Activated naive CD8-positive, alpha-beta T cell treated with anti-CD3 and anti-CD28 coated beads for 36 hours (primary cell): ENCODE measurements at places on chromosomes 6 and 20.

- DNase-seq: peak; percentile 21
Observed at GRCh38 chr20:44211177-44212039, 837 bp upstream of the OSER1 start.

GRCh38 chr6:8180327-8181159, 78.2 kb upstream of the EEF1E1 start:
- no peak for DNase-seq

DNA sequence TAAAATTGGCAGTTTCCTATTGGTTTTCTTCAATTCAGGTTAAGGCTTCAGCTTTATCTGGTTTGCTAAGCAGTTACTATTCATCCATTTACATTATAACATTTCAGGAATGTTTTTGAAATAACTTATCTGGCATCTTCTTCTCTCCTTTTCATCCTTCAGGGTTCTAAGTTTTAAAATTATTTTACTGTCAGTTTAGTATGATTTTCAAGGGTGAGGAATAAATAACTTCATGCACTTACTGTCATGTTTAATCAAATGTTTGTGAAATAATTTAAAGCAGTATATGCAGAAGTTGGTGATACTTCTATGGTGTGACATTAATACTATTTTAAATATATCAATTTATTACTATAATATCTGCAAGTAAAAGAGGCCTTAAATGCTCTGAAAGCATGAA, 338.1 kb upstream of the MMS22L start:
- no peak for DNase-seq

DNA sequence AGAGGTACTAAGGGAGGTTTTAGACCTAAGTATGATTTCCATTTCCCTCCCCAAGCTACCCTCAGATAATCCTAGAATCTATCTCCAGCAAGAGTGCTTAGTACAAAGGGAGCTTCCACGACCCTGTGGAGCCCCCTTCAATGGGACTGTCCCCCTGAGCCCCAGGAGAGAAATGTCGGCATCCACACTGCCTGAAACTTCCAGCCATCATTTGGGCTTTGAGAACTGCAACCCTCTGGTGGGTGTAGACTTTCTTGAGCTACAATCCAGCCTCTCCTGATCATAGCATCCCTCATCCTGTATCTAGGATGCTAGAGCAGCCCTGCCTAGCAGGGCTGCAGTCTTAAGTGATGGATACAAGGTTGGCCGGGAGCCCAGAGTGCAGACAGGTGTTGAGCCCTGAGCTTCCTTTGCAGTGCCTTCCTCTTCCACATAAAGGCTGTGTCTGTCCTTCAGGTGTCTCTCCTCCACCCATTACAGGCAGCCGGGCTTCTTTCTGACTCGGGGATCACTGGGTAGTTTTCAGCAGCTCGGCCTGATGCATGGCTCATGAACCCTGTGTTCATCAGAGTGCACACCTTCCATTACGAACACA, 424.5 kb downstream of the PREX1 start:
- DNase-seq: no peak

GRCh38 chr6:4901386-4902061, 102.3 kb downstream of the RPP40 start:
- no peak for DNase-seq

- no peak for DNase-seq
Observed at GRCh38 chr6:150547502-150548222, 52.0 kb upstream of the PLEKHG1 start.

- DNase-seq: no peak
Observed at GRCh38 chr6:111522393-111523020, 39.5 kb upstream of the REV3L start.

GRCh38 chr6:135983718-135984343, 132.3 kb downstream of the PDE7B start:
- DNase-seq: no peak

DNA sequence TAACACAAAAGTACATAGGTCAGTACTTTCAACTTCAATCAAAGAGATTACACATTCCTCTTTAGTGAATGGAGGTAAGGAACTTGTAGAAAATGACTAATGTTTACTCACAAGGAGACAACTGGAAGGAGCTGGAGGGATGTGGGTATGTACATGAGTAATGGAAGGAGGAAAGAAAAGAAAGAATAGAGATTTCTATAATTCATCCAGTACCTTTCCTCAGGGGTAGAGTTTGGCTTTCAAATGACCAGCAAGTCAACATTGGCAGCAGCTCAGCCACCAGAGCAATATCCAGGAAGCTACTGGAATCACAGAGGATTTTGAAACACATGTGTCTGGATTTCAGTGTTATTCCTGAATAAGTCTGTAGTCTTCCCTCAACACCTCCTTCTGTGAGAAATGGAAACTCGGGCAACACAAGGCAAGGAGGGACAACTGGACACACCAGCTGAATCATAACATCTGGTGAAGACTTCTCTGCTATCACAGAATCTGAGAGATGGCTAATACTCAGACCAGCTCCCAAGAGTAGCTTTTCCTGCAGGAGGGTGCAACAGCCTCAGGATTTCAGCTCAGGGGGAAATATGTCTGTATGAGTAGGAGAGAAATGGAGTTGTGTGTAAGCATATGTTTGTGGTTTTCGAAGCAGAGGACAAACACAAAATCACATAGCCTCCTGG, 98.8 kb downstream of the HAO1 start:
- no peak for DNase-seq

GRCh38 chr20:14829906-14830305, 492.5 kb upstream of the FLRT3 start:
- DNase-seq: no peak

DNA sequence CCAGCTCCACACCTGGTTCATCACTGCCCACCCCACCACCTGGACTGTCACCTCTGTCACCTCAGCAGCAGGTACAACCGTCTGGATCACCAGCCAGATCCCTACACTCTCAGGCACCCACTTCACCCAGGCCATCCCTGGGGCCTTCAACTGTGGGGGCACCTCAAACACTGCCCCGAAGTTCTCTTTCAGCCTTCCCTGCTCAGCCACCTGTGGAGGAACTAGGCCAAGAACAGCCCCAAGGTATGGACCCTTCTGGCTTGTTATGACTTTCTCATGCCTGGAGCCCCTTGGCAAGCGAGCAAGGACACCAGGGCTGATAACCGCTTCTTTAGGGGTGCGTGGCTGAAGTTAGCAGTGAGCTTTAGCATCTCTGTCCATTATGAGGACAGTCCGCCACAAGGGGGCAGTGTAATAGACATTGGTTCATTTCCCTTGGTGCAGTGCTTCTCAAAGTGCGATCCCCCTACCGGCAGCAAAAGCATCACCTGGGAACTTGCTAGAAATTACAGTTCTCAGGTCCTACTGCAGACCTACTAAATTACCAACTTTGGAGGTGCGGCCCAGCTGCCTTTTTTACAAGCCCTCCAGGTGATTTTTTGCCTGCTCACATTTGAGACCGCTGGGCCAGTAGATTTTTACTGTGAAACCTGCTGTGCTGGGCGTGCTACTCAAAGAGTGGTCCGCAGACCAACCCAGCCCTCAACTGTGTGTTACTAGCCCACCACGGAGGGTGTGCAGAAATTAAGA, 32.5 kb downstream of the PNPLA1 start:
- peak; percentile 86 for DNase-seq

GRCh38 chr6:23985015-23985414, 141.0 kb upstream of the NRSN1 start:
- DNase-seq: no peak

DNA sequence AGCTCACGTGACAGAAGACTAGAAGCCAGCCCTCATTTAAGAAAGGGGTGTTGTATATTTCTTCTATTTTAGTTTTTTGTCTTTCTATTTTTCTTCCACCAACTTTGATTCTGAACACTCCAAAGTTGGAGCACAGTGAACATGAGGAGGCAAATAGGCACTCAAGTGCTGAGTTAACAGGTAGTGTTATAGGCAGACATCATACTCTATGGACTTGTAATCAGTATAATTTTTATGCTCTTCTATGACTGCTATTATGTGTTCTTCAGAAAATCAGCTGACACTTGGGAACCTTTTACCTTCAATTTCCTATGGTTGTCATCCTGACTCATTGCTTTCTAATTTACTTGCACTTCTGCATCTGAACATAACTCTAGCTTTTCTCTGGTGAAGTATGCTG, 396.3 kb upstream of the EYS start:
- no peak for DNase-seq

DNA sequence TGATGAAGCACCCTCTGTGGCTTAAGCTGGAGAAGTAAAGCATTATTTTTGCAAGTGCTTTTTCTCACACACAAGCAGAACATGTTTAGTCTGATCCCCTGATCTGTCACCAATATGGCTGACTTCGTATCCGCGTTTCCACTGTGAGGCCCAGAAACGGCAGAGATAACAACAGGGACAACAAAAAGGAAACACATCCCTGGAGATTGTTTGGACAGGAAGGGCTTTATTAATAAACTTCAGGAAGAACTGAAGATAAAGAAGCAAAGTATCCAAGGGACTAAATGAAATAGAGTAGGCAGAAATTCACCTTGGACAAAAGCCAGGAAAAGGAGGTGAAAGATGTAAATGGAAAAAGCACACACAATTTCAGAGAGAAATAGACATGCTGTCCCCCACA, 49.2 kb downstream of the RARS2 start:
- no peak for DNase-seq

DNA sequence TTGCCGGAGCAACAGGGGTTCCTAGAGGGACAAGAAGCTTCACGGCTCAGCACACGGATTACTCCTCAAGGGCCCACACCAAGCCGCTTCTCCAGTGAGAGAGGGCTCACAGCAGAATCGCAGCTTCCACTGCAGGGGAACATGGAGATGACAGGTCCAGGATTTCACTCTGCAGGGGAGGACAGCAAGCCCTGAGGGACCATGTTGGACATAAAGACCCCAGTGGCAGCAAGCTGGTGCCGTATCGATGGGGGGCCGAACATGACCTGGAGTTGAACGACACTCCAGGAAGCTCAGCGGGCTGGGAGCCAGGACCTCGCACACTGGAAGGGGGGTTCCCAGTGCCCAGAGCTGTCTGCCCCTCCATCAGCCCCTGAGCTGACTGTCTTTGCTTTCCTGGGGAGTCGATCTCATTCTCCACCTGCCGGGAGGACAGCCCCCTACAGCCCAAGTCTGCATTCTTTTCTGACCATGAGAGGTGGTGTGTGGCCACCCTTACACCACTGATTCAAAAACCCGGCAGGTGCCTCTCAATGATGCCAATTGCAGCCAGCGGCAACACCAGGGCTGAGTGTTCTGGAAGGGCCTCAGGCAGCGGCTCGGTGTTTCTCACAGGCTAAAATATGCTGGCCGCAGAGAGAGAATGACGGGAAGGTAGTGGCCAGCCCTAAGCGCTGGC, 194.5 kb upstream of the CDH4 start:
- DNase-seq: no peak

GRCh38 chr6:1972962-1973361, 272.4 kb downstream of the GMDS start:
- DNase-seq: no peak

GRCh38 chr6:30463651-30464618, 25.4 kb upstream of the HLA-E start:
- peak; percentile 70 for DNase-seq

DNA sequence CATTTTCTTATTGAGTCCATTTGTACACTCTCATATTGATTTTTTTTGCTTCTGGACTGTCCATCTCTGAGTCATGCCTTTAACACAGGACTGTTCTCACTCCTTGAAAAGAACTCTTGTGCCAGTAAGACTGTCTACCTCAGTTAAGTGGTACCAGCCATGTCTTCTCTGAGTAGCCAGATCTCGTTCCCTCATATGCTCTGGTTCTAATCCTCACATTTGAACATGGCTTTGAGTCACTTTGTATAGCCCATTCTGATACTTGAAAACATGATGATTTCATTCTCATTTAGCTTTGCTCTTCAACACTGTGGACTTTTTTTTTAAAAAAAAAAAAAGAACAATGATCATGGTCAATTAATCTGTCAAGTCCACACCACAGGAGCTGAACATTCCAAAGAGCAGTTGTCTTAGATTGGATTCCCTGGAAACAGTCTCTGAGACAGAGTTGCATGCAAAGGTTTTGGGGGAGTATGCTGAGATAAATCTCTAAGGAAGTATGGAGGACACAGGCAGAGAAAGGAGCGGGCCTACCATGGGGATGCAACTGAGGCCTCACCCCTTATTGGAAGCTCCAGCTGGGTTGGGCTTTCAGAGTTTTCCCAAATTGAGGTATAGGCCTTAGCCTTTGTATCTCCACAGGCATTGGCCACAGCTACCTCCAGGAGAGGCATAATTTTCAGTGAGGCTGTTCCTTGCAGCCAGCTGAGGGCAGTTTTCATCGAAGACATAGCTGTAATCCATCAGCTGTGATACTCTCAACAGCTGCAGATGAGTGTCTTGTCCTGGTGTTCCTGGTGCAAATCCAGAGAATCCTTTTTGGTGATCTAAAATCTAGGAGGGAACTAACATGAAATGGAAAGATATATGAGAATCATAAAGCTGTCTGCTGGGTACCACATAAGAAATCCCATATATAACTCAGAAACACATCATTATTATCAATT, 6.0 kb upstream of the PTCHD4 start:
- DNase-seq: no peak
